Posterior cingulate gyrus (tissue), 11 donors: ENCODE measurements at places on chromosomes 16 and 17.

GRCh38 chr17:43662413-43663141, 855 bp upstream of the MEOX1 start:
- no peak for DNase-seq

- peak; percentile 20 for DNase-seq
Observed at GRCh38 chr16:52547004-52547833, at the start of gene TOX3. TOX3 (minus strand) TSS chr16:52547143; CDS start chr16:52546723, 420 bp downstream.

DNA sequence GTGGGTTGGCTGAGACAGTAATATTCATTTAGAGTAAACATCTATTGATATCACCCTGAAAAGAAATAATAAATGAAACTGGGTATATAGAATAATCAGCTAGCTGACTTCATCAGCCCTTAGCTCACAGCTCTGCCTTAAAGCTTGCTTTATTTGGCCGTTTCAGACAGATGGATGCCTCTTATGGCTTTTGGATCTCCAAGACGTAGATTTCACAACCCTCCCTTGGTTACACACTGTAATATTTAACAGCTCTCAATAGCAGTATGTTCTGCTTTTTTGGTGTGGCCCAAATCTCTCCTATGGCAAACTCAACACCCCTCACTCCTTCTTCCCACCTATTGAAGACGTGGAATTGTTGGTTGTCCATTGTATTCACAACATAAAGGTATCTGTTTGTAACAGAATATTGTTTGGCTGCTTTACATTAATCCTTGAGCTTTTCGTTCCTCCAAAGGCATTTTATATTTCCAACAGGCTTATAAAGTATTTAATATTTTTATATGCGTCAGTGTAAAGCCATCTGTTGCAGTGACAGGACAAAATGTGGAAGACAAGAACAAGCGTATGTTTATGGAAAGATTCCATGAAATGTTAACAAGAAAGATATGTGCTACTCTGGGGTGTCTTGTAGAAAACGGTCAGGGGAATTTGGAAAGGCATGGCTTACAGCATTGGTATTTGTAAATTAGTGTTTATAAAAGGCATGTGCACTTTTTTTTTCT, 837.0 kb upstream of the RBFOX1 start:
- DNase-seq, result no peak

DNA sequence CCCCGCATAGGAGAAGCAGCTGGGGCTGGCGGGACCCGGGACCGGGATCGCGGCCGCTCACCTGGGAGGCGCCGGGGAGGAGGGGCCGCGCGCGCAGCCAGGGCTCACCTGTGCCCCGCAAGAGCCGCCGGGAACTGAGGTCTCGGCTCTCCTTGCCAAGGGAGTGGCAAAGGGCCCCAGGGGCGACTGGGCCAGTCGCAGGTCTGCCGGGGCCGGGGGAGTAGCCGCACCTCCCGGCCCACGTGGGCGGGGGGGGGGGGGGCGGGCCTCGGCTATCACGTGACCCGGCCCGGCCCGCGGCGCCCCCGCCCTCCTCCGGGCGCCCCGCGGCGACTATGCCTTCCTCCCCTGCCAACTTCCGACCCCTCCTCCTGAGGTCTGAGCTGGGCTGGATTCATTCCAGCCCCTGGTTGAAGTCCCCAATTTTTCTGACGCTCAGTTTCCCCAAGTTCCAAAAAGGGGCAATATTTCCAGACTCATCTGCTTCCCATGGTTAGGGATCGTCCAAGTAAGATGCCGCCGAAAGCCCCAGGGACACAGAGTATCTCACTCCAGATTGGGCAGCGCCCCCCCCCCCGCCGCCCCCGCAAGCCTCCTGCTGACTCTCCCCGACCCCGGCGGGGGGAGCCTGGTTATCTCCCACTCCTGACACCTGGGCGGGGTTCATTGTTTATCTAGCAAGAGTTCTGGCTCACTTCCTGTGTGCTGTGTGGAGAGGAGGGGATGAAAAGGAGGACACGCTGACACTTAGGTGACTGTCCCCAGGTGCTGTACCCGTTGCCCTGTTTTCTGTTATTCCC, at the start of gene TMC6:
Gene TMC6 (minus strand): TSS at position 205 of the 800 bp plus-strand sequence. CDS start 1,923 bp downstream, outside the sequence.
- peak; percentile 67 for DNase-seq

GRCh38 chr16:83742124-83742899, 65.5 kb upstream of the HSBP1 start:
- DNase-seq, result peak; percentile 48

- no peak for DNase-seq
Observed at GRCh38 chr16:25914357-25914962, 222.7 kb downstream of the HS3ST4 start.
